DMS153 (cell line): ENCODE measurements at places on chromosomes 1 and 21.

DNA sequence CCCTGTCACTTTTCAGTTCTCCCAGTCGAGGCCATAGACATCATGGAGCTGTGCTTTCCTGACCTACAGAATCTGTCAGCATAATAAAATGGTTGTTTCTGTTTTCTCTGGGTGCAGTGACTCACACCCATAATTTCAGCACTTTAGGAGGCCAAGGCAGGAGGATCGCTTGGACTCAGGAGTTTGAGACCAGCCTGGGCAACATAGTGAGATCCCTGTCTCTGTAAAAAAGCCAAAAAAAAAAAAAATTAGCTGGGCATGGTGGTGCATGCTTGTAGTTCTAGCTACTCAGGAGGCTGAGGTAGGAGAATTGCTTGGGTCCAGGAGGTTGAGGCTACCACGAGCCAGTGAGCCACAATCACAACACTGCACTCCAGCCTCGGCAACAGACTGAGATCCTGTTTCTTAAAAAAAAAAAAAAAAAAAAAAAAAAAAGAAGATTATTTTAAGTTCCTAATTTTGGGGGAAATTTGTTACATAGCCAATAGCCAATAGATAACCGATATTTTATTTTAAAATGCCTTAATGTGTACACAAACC, 196.2 kb downstream of the ADSS2 start:
- DNase-seq: no peak

GRCh38 chr1:44947063-44947773, 39.2 kb downstream of the EIF2B3 start:
- peak; percentile 73 for DNase-seq

GRCh38 chr1:217032715-217033367, 309.6 kb upstream of the ESRRG start:
- DNase-seq: no peak

DNA sequence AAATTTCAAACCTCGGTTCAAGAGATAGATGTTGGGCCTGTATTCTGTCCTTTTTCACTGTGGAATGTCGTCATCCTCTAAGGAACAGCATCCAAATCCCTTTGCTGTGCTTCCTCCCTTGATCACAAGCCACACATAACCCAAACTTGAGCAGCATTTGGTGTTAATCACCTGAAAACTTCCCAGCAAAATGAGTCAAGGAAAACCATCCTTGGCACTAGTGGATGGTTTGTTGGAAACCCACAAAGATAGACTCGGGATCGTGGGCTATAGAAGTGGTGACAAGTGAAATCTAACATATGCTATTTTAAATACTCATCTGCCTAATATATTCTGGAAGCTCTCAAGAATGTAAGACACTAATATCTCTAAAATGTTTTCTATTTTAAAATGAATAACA, 459.1 kb downstream of the SETD4 start:
- no peak for DNase-seq

GRCh38 chr1:16464917-16465625, 24.5 kb downstream of the NECAP2 start:
- DNase-seq: no peak

- DNase-seq: no peak
Observed at GRCh38 chr1:84078842-84079202, 65.2 kb upstream of the PRKACB start.
